ENCODE measurements at places on chromosomes 12 and 14. TPM values are rescaled to one million over a fixed set of nuclear protein-coding genes. Genes with fewer than 3 reads are reported as not detected.

The PLEKHG7 gene
- total RNA-seq: not detected

The PTCSC3 gene
- not detected for total RNA-seq

The LRR1 gene
- total RNA-seq: 33.4 TPM

The BEGAIN gene
- total RNA-seq: 0.18 TPM

The TDP1 gene
- 28.7 TPM for total RNA-seq

The GALNT16 gene
- 1.6 TPM for total RNA-seq

The LBHD2 gene
- not detected for total RNA-seq

The ZNF385A gene
- total RNA-seq: 1.6 TPM

The ZDHHC22 gene
- total RNA-seq: not detected

The CLMN gene
- total RNA-seq: 1.8 TPM

The C12orf50 gene
- total RNA-seq: not detected

The OR5AU1 gene
- 0.08 TPM for total RNA-seq

The SAMD15 gene
- total RNA-seq: 2.0 TPM

The PRB2 gene
- total RNA-seq: not detected

DNA sequence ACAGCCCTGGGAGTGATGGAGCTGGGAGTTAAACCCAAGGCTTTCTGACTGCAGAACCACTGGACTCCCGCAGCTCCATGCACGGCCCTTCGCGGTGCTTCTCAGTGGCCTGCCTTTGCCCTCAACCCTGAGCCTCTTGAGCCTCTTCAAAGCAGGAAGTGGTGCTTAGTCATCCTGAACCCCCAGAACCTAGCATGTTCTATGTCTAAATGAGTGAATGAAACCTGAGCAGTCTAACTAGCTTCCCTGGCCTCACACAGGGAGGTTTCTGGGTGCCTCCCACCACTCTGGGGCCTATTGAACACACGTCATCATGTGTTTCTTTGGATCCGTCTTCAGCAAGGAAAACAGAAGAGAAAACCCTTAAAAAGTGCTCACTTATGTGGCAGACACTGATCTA, 117.9 kb upstream of the SFSWAP start:
- no peak for DNase-seq

DNA sequence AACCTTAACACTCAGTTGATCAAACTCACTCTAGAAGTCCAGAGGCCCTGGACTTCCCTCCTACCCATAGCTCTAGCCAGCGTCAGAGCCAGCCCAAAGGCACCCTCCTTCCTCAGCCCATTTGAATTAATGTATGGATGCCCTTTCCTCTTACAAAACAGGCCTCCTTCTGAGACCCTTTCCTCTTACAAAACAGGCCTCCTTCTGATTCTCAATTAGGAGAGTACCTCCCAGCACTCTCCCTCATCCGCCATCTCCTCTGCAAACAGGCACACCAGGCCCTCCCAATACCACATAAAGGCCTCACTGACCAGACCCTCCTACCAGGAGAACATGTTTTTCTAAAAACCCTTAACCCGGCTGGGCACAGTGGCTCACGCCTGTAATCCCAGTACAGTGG, 65.7 kb downstream of the MOK start:
- no peak for DNase-seq

- DNase-seq: peak; percentile 42
Observed at GRCh38 chr14:92589213-92589852, 75.8 kb downstream of the RIN3 start.

- no peak for DNase-seq
Observed at GRCh38 chr12:61009192-61009591, 1251.0 kb upstream of the USP15 start.

GRCh38 chr12:92942905-92943304, 13.8 kb upstream of the EEA1 start:
- DNase-seq: peak; percentile 97

DNA sequence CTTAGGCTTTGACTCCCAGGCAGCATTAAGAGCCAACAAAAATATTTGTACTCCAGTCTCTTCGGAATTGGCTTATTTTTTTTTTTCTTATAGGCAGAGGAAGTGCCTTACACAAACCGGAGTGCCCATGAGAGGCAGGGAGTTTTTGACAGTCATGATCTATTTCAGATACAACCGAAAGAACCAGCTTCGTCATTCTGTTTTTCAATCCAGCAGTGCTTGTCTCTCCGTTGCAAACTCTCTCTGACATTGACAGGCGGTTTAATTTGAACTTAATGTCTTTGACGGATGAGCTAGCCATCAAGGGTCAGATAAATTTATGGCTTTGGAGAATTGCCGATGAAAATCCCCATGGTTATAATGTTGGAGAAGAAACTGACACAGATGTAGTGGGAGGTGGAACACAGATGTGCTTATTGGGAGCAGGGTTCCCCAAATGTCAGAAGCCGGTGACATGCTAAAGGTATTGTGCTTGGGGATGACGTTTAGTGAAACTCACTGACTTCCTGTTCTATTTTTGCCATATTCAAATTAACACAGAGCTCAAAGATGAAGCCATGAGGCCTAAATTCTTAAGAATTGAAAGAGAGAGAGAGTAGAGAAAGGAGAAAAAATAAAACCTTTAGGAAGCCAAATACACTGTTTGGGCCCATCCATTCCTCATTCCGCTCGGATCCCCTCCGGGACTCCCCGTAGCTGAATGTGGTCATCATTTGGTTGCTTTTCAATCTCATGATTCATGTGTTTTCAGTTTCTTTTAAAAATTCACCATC, 59.7 kb downstream of the PLXNC1 start:
- DNase-seq: peak; percentile 28

GRCh38 chr14:105863296-105864108, 337.1 kb downstream of the TMEM121 start:
- DNase-seq: no peak

- no peak for DNase-seq
Observed at GRCh38 chr14:78978896-78979295, 808.7 kb downstream of the NRXN3 start.

DNA sequence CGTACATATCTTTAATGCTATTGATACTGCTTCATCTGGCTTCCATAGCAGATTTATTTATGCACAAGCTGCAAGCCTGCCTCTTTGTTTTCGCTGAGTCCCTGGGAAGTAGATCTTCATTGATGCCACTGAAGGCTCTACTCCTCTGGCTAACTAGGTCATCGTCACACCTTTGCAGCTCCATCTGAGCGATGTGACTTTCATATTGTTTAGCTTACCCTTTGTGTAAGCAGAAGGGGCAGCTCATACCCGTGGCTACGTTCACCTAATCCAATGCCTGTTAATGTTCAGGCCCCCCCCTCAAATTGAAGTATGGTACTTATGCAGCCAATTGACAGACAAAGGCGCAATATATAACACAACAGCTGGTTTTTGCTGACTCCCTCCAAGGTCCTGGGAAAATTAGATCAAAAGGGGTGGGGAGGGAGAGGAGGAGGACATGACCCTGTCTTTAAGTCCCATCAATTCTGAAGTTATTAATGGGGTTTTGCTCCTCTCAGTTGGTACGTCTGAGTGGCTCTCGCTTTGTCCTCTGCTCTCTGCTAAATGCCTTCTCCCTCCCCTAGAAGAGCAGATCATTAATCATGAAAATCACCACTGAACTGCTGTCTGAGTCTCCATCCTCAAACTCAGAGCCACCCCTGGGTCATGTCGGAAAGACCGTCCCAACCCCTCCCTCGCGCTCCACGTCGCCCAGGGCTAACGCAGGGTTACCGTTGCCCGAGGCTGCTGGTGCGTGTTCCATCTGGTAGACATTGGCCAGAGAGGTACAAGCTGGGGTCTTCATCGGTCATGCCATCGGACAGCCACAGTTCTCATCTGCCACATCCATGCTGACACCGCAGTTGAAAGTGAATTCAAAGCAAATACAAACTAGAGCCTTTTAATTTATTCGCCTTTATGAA, 128.8 kb downstream of the ADGRD1 start:
- DNase-seq: no peak

GRCh38 chr14:23104591-23105347, at the start of gene CIROP:
Gene CIROP (minus strand): TSS chr14:23104989. CDS start chr14:23104920, 69 bp downstream.
- peak; percentile 34 for DNase-seq

- DNase-seq: no peak
Observed at GRCh38 chr14:68709007-68709406, 83.9 kb downstream of the ZFP36L1 start.

DNA sequence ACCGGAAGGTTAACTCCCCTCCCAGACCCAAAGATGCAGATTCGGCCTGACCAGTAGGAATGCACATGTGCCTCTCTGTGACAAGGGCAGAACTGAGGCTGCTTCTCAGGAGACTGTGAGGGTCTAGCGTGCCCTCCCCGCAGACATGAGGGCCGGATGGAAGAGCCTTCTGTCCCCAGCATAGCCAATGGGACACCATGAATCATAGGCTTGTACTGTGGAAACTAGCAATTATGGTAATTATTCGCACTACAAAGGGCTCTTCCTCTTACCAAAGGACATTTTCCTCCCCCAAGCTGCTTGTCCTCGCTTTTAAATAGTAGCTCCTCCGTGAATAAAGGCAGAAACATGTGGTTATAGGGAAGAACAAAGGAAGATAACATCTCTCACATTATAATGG, 6.2 kb downstream of the COA8 start:
- DNase-seq: no peak

DNA sequence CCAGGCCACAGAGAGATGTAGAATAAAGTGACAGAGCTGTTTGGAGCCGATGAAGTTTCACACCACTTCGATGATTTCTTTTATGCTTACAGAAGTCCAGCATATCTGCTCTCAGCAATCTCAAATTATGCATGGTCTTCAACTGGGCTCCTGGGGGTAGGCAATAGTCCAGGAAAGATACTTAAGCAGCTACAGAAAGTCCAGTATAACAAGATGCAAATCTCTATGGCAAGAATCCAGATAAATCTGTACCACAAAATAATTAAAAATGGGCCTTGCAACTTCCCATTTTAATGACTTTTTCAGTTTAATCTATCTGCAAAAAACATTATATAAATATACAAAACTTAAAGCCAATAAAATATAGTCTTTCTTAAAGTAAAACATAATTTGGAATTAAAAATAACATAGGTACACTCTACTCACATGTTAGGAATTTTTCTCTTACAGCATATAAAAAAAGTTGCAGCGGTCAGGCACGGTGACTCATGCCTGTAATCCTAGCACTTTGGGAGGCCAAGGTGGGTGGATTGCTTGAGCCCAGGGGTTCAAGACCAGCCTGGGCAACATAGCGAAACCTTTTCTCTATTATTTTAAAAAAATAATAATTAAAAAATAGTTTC, 20.5 kb upstream of the RAD51AP1 start:
- peak; percentile 66 for DNase-seq

DNA sequence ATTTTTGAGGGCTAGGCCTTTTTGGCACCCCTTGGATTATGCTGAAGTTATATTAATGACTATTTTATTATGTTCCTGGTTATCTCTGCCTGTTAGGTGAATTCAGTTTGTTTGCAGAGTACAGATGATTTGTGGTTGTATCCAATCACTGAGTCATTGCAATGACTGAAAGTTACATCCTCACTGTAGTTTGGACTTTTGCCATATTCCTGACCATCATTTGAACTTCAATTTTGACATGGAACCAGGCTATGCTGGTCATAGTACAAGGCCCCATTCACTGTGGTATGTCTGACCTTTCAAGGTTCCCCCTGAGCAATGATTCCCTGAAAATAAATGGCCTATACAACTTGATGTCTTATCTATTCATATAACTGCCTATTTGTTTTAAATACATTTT, 621.0 kb downstream of the CCER1 start:
- peak; percentile 43 for DNase-seq

- no peak for DNase-seq
Observed at GRCh38 chr14:99687284-99688209, 3.4 kb downstream of the CYP46A1 start.

DNA sequence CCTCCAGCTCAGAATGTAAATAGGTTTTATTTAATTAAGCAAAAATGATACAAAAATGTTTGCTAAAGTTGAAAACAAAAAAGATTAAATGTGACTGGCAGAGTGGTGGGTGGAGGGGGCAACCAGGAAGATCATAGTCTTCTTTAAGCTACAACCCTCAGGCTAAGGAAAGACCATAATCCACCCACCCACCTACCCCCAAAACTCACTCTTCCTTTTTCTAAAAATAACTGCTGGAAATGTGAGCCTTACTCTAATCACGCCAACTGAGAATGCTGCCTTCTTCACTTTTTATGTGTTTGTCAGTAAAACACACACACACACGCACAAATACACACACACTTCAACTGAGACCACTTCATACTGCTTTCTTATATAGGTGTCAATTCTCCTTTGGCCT, 230.0 kb upstream of the EGLN3 start:
- no peak for DNase-seq

DNA sequence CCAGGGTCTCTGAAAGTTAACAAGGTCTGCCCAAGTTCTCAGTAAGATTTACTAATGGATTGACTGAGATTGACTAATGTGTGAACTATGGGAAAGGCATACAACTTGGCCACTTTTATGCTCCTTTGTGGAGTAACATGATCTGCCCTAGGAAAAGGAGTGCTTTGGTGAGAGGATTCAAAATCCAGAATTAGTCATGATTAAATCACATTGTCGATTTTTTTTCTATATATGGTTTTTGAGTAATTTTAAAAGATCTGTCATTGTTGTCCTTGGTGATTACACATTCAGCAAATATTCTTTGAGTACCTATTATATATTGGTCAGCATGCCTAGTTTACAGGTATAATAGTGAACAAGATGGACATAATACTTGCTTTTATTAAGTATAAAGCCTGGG, 147.7 kb upstream of the SYT10 start:
- peak; percentile 84 for DNase-seq

- no peak for DNase-seq
Observed at GRCh38 chr12:99260456-99260996, 387.0 kb upstream of the GARIN6 start.

DNA sequence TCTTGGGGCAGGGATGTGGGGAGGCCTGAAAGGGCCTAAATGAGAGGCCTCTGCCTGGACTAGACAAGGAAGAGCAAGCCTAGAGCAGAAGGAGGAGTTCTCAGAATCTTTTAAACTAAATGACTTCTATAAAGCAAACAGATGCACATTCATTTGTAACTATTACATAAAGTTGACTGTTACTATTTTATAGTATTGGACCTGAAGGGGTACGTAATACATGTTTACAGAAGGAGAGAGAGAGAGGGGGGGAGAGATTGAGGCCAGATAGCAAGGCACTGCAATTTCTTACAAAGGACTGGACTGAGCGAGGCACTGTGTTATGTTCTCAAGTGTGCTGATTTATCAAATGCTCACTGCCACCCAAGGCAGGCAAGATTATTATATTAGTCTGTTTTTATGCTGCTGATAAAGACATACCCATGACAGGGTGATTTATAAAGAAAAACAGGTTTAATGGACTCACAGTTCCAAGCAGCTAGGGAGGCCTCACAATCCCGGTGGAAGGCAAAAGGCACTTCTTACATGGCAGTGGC, 215.8 kb upstream of the NOS1 start:
- DNase-seq: no peak

- peak; percentile 34 for DNase-seq
Observed at GRCh38 chr14:86779416-86779815, 1213.6 kb downstream of the GALC start.

DNA sequence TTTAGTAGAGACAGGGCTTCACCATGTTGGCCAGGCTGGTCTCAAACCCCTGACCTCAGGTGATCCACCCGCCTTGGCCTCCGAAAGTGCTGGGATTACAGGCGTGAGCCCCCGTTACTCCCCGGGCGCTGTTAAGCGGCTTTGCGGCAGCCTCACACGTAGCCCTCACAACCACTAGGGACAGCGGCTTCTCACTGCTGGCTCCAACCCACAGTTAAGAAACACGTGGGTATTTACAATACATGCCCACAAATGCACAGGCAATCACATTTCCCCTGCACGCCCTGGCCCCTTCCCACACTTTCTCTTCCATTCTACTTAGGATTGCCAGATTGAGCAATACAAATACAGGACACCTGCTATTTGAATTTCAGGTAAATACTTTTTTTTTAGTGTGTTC, 37.0 kb upstream of the EIF5 start:
- DNase-seq: no peak

- no peak for DNase-seq
Observed at GRCh38 chr12:50309950-50310349, 26.6 kb upstream of the LIMA1 start.
